Cortex of kidney (tissue), 1 donor: ENCODE measurements at places on chromosomes 5 and 9.

DNA sequence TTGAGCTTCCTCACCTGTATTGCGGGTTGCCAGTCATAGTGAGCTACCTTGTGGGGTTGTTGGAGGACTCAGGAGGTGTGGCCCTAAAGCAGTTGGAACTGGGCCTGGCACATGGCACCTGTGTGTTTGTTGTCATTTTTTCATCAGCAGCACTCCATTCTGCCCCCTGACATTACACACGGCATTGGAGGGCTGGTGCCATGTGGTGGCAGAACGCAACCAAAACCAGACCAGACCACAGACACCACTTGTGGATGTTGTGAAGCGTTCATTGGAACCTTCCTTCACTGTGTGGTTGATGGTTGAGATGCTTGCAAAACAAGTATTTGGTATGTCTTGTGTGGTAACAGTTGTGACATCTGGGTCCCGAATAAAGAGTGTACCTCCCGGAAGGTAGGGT lies 113.2 kb upstream of the ERCC6L2 start:
- DNase-seq, result no peak

DNA sequence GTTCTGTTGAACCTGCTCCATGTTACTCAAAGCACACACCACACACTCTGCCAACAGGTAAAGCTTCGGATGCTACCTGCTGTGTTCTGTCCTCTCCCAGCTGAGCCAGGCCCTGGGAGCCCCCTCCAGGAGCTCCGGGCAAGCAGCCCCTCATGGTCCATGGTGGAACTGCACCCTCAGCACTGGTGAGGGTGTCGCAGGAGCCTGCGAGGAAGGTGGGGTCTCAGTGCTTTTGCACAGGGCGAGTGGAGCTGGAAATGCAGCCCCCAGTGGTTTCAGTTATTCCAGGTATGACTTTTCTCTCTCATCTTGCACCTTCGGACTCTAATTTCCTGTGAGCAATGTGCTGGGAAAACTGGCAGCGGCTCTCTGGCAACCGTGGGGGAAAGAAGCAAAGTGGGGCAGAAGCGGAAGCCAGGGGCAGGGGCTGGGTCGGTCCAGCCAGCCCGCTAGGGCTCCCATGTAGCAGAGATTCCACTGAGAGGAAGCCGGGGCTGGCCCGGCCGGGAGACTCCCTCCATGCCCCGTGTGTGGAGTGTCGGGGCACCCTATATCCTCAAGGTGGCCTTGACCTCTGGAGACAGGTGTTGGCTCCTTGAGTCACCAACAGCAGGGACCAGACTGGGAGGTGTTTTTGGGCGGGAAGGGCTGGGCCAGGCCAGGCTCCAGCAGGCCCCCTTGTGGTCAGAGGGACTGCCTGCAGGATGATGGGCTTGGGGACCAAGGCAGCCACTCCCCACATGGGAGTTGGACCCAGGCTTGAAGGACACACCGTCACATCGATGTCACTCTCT lies 75.6 kb upstream of the PRSS3 start:
- no peak for DNase-seq

DNA sequence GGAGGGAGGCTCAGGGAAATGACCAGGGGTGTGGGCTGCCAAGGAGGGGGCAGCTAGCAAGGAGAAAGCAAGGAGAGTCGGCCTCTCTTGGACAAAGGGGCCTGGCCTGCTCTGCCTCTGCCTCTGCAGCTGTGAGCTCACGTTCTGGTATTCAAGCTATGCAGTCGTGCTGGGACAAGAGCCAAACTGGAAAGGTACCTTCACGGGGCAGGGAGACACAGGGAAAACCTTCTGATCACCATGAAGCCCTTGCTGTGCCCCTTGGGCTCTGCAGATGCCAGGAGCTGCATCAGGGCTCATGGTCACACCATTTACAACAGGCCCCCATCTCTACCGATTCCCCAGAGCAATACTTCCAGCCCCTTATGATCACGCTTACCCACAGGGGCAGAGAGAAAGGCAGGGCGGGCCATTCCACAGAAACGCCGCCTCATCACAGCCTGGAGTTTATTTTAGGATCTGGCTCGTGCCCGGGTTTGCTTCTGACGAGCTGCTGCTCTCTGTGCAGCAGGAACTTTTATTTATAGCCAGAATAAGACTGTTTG lies 63.2 kb downstream of the PRRT1B start:
- DNase-seq, result no peak

DNA sequence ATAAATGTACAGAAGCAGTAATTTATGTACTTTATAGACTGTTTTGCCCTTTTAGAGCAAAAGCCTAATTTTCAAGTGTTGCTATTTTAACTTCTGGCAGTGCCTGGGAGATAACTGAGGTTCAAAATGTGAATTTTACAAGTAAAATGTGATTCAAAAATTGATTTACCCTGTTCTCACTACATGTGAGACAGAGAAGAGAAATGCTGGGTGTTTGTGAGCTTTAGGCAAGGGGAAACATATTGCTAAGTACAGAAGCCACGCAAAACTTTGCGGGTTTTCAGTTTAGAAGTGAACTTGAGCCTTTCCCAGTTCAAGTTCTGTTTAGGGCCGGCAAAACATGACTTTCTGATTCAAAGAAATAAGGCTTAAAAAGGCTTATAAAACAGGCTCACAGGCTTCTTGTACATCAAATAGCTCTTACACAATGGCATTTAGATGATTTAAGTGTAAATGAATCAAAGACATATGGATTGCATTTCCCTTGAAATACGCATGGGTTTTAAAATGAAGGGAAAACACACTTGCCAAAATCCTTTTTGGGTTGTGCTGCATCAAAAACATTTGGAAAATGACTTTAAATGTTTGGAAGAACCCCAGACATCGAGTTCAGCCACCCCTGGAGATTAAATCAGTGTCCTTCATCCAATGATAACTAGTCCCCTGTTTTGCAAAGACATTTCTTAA lies 370.8 kb upstream of the MEF2C start:
- DNase-seq, result no peak

DNA sequence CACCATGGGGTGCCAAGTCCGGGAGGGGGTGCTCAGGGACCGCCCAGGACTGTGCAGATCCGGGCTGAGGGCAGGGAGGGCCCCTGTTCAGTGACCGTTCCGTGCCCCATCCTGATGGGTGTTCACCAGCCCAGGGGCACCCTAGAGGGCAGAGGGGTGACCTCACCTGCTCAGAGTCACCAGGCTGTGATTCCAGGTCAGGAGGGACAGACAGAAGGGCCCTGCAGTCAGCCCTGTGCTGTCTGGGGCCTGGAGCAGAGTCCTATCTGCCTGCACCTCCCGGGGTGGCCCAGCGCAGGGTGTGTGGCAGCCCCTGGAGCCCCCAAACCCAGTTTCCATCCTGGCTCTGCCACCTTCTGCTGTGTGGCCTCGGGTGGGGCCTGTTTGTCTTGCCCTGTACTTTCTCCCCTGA lies 241.9 kb downstream of the PBX3 start:
- DNase-seq, result no peak

GRCh38 chr5:91245871-91246270 lies 137.2 kb downstream of the ARRDC3 start:
- no peak for DNase-seq

DNA sequence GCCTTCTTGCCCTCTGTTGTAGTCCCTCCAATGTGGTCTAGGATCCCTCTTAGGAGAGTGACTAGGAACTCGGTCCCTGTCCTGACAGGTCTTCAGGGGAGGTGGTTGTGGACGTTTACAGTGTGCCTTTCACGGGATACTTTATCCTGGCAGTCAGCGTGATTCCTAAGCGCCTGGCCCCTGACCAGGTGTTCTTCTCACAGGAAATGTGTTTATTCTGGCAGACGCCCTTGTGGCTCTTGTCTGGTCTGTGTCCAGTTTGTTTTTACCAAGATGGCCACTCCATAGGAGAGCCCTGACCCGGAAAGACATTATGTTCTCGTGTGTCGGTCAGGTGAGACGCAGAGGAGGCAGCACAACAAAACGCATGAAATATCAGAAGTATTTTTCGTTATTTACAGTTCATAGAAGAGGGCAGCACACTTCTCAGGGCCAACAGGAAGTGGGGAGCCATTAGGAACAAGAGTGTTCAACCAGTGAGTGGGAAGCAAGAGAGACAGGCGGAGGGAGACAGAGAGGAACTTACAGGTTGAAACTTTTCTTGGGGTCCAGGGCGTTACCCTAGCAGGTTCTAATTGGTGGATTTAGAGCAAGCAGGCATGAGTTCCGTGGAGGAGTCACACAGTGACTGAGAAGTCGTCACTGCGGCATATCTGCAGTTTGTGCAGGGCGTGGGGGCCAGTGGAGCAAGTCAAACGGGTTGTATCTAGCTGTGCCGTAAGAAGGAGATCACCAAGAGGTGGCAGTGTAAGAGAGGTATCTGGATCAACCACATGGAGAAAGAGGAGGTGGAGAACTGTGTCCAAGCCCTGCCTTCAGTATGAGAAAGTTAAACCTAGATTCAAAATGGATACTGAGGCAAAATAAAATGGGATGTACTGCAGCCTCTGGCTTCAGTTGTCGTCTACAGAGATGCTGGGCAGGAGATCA lies 412.9 kb downstream of the ZSWIM6 start:
- no peak for DNase-seq

- DNase-seq, result no peak
These were observed 451.1 kb downstream of the EBF1 start for GRCh38 chr5:158648631-158649030.

DNA sequence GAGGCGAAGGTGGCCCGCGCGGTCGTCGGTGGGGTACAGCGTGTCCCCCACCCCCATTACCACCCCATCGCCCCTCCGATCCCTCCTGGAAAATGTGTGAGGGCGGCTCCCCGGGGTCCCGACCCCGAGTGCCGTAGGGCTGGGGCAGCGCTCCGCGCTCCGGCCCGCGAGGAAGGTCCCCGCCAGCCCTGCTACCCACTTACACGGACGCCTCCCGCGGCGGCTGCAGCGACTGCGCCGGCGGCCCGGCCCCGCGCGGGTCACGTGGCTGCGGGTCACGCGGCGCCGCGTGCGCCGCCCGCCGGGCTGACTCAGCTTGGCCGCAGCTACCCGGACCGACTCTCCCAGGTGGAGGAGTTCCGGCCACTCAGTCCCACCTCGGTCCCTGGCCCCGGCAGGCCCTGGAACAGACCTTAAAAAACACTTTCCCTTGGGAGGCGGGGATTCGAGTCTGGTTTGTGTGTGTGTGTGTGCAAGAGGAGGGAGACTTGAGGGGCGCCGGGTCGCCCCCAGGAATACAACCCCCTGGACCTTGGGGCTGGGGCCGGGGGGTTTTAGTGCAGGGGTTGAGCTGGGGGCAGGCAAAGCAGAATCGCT lies at the start of gene GNPDA1:
TSS of gene GNPDA1 (minus strand) at position 236 of the 597 bp plus-strand sequence. CDS start 992 bp downstream, outside the sequence.
- DNase-seq, result peak; percentile 54

DNA sequence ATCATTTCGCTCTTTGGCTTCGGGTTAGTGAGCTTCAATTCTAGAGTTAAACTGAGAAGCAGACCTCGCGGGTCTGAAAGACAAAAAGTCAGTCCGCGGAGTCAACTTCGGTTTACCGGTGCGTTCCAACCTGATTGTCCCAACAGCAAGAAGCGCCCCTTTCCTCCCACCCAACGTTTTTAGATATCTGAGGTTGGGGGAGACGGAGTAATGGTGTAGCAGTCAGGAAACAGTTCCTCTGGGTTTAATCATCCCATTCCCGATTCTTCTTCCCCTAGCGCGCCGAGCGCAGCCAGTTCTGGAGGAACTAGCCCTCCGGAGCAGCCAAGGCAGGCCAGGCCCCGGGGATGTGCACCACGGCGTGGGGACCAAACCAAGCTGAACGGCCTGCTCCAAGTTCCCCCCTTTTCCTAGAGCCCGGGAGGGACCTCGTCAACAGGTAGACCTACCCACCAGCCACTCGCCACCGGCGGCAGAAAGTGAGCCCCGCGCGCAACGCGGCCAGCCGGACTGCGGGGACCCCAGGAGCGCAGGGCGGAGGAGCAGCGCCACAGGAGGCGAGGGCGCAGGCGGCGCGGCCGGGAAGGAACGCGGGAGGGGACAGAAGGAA lies 622 bp upstream of the ISL1 start:
- DNase-seq, result no peak

- DNase-seq, result no peak
These were observed 120.3 kb downstream of the INVS start for GRCh38 chr9:100219347-100219746.

DNA sequence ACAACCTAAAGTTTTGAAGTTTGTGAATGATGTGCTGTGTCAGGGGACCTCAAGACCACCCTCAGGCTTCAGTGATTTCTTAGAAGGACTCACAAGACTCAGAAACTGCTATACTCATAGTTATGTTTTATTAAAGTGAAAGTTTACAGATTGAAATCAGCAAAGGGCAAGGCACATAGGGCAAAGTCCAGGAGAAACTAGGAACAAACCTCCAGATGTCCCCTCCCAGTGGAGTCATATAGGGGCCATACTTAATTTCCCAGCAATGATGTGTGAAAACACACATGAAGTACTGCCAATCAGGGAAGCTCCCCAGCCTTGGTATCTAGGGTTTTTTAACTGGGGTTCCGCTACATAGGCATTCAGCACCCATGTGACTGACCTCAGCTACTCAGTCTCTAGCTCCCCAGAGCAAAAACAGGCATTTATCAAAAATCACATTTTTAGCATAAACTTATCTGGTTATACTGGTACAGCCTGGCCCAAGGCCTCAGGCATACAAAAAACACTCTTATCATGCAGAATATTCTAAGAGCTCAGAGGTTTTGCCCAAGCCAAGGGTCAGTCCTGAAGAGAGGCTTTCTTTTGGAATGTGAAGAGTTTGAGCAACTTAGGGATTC lies 74.7 kb upstream of the ANKRD55 start:
- DNase-seq, result no peak

- no peak for DNase-seq
These were observed 55.4 kb downstream of the STK32A start for GRCh38 chr5:147290261-147290660.

- DNase-seq, result no peak
These were observed 90.4 kb downstream of the ZNF608 start for GRCh38 chr5:124655921-124656511.

DNA sequence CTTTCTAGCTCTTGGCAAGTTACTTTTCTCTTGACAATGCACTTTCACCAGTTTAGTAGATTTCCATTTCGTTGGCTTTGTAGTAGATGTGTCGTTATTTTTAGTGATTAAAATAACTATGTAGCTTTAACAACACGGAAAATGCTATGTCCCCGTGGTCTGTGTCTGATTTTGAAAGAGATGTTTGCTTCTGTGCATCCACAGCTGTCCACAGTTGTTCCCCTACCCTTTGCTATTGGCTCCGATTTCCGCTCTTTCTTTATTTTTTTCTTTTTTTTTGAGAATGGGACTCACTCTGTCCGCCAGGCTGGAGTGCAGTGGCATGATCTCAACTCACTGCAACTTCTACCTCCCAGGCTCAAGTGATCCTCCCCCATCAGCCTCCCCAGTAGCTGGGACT lies 533.9 kb downstream of the IRX1 start:
- DNase-seq, result no peak

- DNase-seq, result no peak
These were observed 113.4 kb upstream of the CCNH start for GRCh38 chr5:87526131-87526530.

GRCh38 chr5:1272201-1272600 lies 22.7 kb downstream of the TERT start:
- DNase-seq, result no peak

GRCh38 chr9:96875461-96876142 lies 21.3 kb upstream of the ZNF782 start:
- no peak for DNase-seq

- no peak for DNase-seq
These were observed 11.8 kb upstream of the CRHBP start for GRCh38 chr5:76941000-76941399.
